ENCODE measurements at places on chromosomes 4 and X. TPM values are rescaled to one million over a fixed set of nuclear protein-coding genes. Genes with fewer than 3 reads are reported as not detected.

The ATP2B3 gene
- not detected for total RNA-seq

The TEX13D gene
- total RNA-seq: not detected

The SASH3 gene
- total RNA-seq: not detected

The MAGED4 gene
- 52.6 TPM for total RNA-seq

The ATRX gene
- total RNA-seq: 62.6 TPM

The NPY1R gene
- total RNA-seq: 0.12 TPM

The ATP8A1 gene
- total RNA-seq: 2.1 TPM

The JAKMIP1 gene
- not detected for total RNA-seq

The REPS2 gene
- total RNA-seq: 7.5 TPM

The AFF2 gene
- total RNA-seq: 0.12 TPM

The CCSER1 gene
- not detected for total RNA-seq

The CTAG1A gene
- total RNA-seq: not detected

The SOWAHB gene
- total RNA-seq: not detected

The AMBN gene
- total RNA-seq: not detected

The PWWP3B gene
- total RNA-seq: 0.73 TPM

The PPEF2 gene
- total RNA-seq: not detected

The ASB12 gene
- not detected for total RNA-seq

The CPLX1 gene
- total RNA-seq: not detected

The CENPVL2 gene
- total RNA-seq: not detected

The IL9R gene
- total RNA-seq: not detected

The TMEM156 gene
- total RNA-seq: 0.49 TPM

The PABPC5 gene
- 3.0 TPM for total RNA-seq

The STAP1 gene
- total RNA-seq: not detected

The NUP62CL gene
- 0.19 TPM for total RNA-seq
